DMS79 treated with DMSO at 0.1 percent for 48 hours (cell line): ENCODE measurements at places on chromosomes 1 and 21.
A peak's percentile ranks its signal among the peaks of the same experiment; 100 is the strongest.

DNA sequence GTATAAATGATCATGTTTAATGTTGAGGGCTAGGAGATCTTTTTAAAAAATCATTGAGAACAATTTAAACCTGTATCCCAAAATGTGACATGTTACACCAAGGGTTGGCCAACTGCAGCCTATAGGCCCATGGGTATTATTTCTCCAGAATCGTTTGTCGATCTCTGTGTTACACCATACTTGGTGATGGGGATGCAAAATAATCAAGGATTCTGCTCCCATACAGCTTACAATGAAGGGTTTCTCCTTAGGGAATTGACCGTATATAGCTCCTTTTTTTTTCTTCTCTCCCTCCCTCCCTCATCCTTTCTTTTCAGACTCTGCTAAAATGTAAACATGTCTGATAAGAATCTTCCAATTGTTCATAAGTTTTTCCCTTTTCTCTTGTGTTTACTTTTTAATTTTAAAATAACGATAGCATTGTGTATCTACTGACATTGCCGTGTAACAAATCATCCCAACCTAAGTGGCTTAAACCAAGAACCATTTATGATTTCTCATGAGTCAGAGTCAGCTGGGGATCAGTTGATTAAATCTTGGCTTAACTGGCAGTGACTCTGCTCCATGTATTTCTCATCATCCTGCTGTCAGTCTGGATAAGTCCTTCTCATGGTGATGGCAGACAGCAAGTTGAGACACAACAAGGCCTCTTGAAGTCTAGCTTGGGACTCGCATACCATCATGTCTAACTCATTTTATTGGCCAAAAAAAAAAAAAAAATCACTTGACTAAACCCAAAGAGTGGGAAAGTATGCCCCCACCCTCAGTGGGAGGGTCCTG is 48.0 kb downstream of the MARK1 start:
- no peak for DNase-seq

DNA sequence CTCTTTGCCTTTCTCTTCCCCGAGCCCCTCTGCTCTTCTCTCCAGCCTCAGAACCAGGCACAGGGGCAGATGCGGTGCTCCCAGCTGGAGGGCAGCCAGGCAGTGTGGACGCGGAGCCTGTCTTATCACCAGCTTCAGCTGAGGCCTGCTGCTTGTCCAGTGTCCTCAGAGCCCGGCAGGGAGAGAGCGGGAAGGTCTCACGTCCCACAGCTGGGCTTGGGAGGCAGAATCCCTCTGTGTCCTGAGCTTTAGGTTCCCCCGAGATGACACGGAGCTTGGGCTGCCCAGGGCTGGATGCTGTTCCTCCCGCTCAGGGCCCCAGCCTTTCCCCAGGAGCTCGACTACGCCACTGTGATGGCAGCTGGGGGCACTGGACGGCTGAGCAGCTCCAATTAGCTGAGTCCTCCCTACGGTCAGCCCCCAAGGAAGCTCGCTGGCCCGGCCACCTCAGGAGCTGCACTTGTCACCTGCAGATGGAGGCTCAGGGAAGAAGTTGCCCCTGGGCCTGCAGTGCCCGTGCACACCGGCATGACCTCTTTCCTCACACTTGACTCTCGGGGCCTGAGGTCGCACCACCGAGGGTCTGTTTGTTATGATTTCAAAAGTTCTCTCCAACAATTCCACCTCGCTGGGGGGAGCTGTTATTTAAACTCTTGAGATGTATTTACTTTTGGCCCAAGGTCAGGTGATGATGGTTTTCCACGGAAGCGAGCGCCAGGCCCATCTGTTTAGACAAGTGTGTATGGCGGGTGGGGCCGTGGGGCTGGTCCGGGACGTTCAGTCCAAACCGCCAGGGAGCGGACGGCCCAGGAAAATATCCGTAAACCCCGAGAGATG is 127.3 kb downstream of the SIK1 start:
- no peak for DNase-seq

GRCh38 chr1:109917768-109918606 is 7.3 kb downstream of the CSF1 start:
- no peak for DNase-seq

- DNase-seq: no peak
These were observed 397.5 kb downstream of the TGFB2 start for GRCh38 chr1:218742467-218743262.

- no peak for DNase-seq
These were observed 17.7 kb upstream of the NTPCR start for GRCh38 chr1:232932486-232933425.

DNA sequence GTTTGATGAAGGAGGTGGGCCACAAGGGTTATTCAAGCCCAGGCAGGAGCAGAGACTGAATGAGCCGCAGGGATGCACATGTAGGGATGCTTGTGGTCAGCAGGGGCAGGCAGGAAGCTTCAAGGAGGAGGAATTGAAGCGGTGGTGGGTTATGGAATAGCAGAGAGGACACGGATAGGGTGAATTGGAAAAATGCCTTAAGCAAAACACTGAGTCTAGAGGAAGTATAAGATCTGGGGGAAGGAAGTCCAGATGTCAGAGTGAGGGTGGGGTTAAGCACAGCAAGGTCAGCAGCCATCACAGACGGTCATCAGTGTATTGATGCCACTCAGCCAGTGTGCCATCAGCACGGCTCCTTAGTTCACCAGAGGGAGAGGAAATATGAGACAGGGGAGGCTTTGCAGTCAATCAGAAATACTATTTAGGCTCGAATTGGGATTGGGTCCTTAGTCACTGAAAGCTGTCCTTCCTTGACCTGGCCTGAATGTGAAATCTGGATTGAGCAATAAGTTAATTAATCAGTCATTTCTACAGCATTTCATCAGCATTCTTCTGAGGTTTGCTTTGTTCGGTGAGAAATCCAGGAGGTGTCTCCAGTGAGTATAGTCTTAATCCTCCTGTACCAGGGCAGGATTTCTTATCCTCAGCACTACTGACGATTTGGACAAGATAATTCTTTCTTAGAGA is 6.0 kb upstream of the LCE1F start:
- no peak for DNase-seq

DNA sequence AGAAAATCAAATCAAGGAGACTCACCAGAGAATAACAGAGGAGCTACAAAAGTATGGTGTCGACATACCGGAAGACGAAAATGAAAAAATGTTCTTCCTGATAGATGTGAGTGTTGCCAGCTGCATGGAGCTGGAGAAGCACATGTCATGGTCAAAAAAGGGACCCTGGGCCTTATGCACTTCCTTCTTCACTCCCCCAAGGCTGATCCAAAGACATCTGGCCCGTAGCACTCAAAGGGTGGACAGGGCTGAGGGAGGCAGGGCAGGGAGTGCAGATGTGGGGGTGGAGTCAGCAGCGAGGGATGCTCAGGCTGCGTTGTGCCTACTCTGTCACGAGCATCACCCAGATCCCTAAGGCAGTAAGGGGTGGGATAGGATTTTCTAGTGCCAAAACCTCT is 19.4 kb downstream of the MX1 start:
- DNase-seq: no peak

DNA sequence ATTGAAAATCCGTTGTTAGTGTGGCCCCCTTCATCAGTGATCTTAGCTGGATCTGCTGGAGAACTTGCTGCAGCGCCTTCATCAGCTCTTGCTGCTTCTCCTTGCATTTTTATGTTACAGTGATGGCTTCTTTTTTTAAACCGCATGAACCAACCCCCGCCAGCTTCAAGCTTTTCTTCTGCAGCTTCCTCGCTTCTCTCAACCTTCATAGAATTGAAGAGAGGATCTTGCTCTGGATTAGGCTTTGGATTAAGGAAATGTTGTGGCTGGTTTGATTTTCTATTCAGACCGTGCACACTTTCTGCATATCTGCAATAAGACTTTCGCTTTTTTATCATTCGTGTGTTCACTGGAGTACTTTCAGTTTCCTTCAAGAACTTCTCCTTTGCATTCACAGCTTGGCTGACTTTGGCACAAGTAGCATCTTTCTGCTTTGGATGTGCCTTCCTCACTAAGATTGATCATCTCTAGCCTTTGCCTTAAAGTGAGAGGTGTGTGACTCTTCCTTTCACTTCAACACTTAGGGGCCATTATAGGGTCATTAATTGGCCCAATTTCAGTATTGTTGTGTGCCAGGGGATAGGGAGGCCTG is 13.1 kb downstream of the RNF187 start:
- no peak for DNase-seq

DNA sequence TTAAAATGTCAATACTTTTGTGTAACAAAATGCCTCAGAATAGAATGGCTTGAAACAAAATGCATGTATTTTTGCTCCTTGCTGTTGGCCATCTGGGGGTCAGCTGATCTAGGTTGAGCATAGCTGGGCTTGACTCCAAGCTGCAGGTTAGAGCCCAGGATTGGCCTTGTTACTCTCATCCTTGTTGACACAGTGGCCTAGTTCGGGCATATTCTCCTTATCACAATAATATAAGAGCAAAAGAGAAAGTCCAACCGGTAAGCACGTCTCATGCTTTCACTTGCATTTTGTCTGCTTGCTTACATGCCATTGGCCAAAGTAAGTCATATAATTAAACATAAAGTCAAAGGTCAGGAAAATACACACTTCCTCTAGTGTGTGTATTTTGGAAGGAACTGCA is 456.2 kb downstream of the KCNT2 start:
- DNase-seq: no peak

GRCh38 chr1:2801535-2802291 is at the start of gene TTC34:
Gene TTC34 (minus strand): TSS chr1:2801693. CDS start chr1:2800827, 866 bp downstream.
- no peak for DNase-seq

- DNase-seq: no peak
These were observed 138.6 kb upstream of the EDN2 start for GRCh38 chr1:41622859-41623732.

DNA sequence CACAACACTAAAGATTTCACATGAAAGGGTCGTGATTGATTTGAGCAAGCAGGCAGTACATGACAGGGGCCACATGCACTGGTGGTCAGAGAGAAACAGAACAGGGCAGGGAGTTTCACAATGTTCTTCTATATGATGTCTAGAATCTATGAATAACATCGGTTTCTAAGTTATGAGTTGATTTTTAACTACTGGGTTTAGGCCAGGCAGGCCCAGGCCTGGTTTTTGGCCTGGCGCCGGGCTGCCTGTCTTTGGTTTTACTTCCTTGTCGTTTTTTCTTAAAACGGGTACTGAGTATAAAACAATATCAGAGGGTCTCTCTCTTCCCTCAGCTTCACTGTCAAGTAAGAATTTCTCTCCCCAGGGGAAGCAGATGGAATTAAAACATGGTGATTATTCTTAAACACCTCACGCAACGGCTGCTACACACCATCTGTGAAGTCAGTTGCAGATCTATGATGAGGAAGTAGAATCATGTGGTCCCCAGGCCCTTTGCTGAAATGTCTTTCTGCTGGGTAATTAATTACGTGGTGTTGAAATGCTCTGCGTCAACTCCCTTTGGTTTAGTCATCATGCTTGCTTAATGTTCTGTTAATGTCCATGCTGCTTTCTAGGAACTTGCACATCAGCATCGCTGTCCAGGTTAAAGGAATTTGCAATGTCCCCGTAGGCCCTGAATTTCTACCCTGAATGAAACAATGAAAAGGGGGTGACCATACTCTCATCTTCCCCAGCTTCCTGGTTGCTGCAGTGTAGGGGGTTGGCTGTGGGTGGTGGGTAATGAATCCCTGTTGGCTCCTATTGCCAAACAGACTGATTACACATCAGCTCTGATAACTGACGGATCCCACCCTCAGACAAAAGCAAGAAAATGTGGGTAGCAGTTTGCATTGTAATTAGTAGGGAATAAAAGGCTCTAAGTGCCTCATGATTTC is 70.3 kb downstream of the SERINC2 start:
- DNase-seq: no peak

DNA sequence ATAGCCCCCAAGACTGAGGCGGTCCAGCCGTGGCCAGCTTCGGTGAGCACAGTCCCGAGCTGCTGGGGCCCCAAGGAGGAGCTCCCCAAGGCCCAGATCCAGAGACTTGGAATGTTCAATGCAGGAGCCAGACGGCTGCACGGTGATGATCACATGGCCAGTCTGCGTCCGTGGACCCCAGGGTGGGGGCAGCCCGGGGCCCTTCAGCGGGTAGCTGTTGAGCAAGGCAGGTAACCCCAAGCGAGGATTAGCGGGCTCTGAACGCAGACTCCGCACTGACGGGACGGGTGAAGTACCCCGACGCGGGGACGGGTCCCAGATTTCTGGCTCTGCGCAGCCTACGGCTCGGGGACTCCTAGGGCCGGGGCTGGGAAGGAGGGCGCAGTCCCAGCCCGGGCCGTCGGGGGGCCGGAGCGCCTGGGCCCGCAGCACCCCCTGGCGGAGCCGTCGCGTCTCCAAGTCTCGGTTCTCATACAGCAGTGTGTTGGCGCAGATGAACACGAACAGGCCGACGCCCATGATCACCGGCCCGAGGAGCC is 2.7 kb downstream of the TMEM200B start:
- DNase-seq: peak; percentile 30

DNA sequence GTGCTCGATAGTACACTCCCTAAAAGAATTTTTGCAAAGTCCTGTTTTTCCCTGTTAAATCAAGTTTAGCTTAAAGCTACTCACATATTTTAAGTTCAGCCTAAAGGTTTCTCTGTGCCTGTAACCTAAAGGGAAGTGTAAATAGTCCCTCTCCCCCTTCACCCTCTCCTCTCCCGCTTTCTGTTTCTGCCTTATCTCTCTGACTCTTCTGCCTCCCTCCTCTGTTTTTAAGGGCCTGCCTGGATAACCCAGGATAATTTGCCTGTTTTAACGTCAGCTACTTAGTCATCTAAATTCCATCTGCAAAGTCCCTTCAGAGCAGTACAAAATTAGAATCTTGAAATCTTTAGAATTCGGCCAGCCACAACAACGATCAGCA is 92.6 kb downstream of the NID1 start:
- DNase-seq: no peak

DNA sequence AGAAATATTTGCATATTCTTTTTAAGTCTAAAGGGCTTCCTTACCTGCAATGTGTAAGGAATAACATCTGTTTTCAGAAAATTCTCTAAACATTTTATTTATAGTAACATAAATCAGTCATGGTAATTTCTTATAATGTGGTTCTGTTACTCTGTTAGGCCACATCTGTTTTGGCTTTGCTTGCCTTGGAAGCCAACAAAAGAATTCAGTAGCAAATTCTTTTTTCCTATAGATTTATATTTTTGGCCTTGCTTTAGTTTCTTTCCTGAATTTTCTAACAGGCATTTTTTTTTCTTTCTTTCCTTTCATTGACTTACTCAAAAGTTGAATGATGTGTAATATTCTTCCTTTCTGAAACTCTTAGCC is 72.2 kb downstream of the OSBPL9 start:
- no peak for DNase-seq

- DNase-seq: no peak
These were observed 13.4 kb downstream of the COP1 start for GRCh38 chr1:176193663-176194062.

DNA sequence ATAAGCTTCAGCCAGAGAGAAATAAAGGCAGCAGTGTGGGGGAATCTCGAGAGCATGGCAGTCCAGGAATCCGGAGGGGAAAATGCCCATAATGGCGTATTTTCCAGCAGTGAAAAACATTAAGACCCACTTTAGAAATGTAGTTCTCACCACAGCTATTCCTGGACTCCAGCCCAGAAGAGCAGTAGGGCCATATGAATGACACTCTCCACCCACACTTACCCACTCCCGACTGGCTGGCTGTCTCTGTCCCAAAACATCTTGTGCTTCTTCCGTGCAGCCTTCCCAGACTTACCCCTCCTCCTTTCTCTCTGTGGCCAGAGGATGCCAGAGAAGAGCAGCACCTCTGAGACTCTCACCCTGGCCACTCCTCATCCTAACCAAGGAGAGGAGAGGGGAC is 56.4 kb downstream of the TRABD2B start:
- no peak for DNase-seq
